ENCODE measurements at places on chromosomes 3 and 15.

DNA sequence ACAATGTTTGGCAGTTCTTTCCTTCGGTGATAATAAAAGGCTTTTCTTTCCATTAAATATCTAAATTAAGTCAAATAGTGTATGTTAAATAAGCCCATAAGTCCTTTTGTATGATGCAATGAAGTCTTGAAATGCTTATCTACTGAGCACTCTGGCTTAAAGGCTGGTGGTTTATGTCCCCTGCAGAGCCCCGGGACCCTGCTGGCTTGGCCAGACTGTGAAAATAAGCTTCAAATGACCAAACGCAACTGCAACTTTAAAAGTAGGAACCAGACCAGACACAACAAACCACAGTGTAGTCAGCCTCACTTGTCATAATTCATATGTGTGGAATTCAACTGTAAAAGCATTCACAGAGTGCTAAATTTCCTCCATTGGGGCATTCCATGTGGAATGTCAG lies 72.5 kb downstream of the FOXP1 start:
- DNase-seq, result no peak

DNA sequence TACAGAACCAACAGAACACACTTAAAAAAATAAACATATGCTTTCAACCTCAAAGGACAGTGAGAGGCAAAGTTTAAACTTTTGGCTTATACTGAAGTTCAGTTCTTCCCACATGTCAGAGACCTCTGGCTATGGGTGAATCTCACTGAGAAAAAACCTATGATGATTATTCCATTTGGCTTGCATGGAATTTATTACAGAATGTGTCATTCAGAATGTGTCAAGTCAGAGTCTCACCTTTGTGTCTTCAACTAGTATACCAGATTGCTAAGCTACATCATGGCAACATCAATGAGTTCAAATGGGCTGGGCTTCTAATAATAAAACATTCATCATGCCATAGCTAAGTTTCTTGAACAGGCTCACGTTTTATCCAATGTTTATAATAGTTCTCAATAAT lies 987.0 kb downstream of the NTRK3 start:
- no peak for DNase-seq

- DNase-seq, result no peak
Observed at GRCh38 chr3:115710799-115711198, 87.5 kb downstream of the GAP43 start.

GRCh38 chr15:60745469-60746061 lies 266.6 kb upstream of the ICE2 start:
- DNase-seq, result no peak

- DNase-seq, result peak; percentile 79
Observed at GRCh38 chr15:77817434-77817833, 184.7 kb upstream of the LINGO1 start.

- DNase-seq, result peak; percentile 53
Observed at GRCh38 chr15:99565049-99565298, 810 bp upstream of the MEF2A start.

- DNase-seq, result no peak
Observed at GRCh38 chr3:187228740-187229139, 31.5 kb downstream of the RTP1 start.

DNA sequence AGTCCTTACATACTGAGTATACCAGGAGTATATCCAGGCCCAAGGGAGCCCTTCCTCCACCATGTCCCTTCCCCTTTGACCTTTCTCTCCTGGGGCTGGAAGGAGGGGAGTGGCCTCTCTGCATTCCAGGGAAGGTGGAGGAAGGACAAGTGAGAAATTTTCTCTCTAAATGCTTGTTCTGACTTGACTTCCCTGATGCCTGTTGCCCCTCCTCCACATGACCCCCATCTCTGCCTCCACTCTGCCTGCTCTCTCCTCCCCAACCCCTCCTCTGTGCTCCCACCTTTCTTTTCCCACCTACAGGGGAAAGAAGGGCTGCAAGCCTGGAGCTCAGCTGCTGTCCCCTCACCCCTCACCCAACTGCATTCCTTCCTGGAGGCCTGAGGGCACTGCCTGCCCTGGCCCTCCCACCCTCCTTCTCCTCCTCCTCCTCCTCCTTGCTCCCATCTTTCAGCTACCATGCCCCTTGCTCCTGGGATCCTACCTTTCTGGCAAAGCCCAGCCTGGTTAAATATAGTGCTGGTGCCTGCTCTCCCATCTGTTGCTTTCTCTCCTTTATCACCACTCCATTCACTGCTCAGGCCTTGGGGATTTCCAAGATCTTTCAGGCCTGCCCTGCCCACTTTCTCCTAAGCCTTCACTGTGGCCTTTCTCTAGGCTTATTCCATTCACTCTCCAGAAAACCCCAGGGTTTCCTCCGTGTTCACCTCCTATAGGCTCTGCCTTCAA lies 8.5 kb upstream of the DAG1 start:
- DNase-seq, result peak; percentile 97

DNA sequence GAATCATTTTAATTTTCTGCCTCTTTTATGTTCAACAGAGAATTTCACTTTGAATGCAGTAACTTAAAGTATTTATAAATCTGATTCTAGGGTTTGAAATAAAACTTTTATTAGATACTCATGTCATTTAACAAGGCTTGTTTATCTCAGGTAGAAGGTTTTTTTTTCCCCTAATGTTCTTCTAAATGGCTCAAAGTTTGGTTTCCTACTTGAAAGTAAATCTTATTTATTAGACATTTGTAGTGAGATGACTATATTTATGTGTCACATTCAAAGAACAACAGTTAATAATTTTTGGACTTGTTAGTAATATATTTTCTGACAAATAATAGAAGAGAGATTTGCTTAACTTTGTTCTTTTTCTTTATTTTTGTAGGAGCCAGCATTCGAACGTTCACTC lies 63.9 kb downstream of the NEO1 start:
- no peak for DNase-seq

DNA sequence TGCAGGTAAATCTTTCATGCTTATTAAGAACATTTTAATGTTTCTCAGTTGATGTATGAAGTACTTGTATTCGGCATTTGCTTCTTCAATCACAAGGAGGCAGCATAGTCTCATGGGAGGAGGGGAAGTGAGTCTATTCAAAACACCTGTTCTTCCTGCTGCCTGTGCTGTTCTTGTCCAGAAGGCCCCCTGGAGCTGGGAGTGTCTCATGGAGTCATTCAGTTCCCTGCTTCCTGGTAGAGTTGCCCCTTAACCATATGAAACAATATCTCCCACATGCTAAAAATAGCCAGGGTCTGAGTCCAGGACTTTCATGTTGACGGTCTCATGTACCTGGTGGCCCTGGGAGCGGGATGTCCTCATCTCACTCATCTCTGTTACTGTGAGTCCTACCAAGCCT lies 15.5 kb upstream of the PPP1R2 start:
- DNase-seq, result peak; percentile 23

GRCh38 chr3:155704771-155705559 lies 39.9 kb downstream of the PLCH1 start:
- no peak for DNase-seq

- no peak for DNase-seq
Observed at GRCh38 chr3:67529337-67529736, 125.1 kb downstream of the SUCLG2 start.

All from ELF-1 (cell line).